ENCODE measurements at places on chromosomes 16 and 17.

- peak; percentile 90 for DNase-seq
Measured at GRCh38 chr16:68538880-68539701, at the start of gene ZFP90. Gene ZFP90 (plus strand): TSS chr16:68539291. CDS start chr16:68539793, 502 bp downstream.

GRCh38 chr17:17682737-17683680, 1.8 kb downstream of the RAI1 start:
- peak; percentile 48 for DNase-seq

DNA sequence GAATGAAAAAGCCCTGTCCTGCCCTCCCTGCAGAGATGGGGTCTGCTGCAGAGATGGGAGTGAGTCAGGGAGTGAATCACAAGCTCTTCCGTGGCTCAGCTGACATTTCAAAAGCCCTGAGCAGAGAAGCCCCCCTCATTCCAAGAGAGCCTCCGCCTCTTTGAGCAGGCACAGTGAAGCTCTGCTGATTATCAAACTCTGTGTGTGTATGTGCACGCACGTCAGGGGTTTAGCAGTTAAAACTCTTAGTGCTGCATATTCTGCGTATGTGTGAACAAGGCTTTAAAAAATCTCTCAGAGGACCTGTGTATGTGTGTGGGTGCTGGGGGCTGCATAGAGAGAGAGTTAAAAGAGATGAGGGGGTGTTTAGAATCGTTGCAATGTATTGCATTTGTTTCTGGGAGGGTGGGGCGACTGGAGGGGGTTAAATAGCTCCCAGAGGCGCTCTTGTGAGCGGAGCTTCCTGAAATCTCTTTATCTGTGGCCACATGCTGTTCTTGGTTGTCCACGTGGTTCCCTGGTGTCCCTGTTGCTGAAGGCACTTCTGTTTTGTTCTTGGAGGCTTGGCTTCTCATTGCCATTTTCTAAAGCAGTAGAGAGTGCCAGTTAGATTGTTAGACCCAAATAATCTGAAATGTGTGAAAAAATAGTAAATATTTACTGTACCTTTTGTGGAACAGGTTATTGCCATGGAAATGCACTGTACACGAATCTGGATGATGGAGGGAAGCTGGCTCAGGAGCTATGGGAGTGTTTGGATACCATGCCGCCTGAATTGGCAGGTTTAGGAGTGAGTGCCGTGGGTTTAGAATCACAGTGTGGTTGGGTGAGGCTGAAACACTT, 116.6 kb downstream of the PRKCB start:
- peak; percentile 81 for DNase-seq

DNA sequence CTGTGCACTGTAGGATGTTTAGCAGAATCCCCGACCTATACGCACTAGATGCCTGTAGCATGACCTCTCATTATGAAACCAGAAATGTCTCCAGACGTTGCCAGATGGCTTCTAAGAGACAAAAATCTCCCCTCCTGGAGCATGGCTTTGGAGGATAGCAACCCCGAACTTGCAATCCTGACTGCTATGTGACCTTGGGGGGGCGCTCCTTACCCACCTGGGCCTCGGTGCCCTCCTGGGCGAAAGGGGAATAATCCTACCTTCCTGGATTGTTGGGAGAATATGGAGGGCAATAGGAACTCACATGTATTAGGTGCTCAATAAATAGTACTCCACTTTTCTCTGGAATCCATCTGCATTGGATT, 8.1 kb downstream of the MRM1 start:
- DNase-seq = no peak

DNA sequence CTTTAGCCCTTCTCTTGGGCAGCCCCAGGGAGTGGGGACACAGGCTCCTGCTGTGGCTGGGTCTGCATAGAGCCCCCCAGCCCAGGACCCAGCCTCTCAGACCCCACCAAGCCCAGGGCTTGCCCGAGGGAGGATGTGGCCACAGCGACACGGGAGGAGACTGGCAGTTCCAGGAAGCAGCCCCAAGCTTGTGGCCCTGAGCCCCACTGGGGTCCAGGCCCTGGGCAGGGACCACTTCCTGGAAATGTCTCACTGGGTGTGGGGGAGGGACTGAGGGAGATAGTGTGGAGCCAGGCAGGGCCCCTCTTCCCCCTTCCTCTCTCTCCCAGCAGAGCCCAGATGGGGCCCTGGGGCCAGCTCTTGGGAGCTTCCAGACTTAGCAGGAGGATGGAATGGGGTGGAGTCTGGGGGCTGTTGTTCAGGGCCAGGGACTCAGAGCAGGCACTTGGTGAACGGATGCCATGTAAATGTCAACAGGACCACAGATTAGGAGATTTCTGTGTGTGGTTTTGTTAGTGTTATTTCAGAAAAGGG, 35.3 kb downstream of the ADGRG5 start:
- no peak for DNase-seq

GRCh38 chr16:78552106-78552675, 452.7 kb downstream of the WWOX start:
- DNase-seq = peak; percentile 15

- no peak for DNase-seq
Measured at GRCh38 chr17:72772331-72772821, 320.1 kb downstream of the SLC39A11 start.

DNA sequence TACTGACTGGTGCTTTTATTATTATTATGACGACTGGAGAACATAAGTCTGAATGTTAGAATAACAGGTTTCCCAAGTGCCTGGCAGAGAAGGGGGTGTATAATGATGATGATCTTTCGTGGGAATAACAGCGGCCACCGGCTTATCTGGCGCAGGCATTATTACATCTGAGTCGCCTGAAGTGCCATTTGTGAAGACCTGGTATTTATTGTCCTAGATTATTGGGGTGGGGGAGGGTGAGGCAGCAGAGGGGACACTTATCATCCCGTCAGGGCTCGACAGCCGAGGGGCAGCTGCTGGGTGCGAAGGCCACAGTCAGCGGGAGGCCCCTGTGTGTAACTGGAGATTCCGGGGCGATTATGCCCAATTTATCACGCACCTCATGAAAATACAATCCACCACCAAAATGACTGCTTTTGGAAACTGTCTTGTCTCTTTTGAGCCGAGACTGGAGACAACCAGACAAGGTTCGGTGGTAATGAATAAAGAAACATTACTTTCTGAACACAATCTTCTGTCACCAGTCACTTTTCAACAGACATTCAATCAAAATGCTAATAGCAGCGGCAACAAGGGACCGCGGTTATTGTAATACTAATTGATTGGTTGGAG, 199.3 kb downstream of the CCDC182 start:
- no peak for DNase-seq

GRCh38 chr17:20706751-20707373, 127.3 kb downstream of the CDRT15L2 start:
- DNase-seq = no peak

DNA sequence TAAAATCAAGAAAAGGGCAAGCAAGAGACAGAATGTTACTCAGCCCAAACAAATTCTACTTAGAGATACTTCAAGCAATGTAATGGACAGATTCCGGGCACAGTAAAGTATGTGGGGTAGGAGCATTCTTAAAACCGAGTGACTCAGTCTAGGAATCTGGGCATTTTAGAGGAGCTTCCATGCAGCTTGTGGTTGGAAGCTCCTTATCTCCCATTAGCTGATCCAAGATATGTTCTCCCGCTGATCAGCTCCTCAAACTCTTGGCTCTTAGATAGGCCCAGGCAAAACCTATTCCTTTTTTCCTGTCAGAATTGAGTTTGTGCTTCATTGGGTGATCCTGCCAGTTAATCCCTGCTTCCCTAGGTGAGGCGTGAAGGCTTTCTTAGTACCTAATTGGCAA, 303.3 kb downstream of the CEP112 start:
- no peak for DNase-seq

GRCh38 chr16:89009343-89010209, 32.6 kb upstream of the CBFA2T3 start:
- no peak for DNase-seq

DNA sequence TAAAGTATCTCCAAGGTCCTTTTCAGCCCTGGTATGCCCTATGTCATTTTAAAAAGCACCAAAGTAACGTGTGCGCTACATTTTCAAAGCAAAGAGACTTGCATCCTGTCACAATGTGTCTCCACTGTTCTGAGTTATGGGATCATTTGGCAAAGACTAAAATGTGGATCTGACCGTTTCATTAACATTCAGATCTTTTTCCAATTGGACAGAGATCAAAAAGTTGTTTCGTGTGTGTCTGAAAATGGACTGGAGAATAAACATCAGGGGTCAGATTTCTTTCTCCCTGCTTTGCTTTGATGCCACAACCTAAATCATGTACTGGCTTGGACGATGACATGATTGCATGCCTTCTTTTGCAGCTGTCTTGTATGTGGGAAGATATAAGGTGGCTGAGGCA, 136.0 kb upstream of the NOG start:
- DNase-seq = no peak

DNA sequence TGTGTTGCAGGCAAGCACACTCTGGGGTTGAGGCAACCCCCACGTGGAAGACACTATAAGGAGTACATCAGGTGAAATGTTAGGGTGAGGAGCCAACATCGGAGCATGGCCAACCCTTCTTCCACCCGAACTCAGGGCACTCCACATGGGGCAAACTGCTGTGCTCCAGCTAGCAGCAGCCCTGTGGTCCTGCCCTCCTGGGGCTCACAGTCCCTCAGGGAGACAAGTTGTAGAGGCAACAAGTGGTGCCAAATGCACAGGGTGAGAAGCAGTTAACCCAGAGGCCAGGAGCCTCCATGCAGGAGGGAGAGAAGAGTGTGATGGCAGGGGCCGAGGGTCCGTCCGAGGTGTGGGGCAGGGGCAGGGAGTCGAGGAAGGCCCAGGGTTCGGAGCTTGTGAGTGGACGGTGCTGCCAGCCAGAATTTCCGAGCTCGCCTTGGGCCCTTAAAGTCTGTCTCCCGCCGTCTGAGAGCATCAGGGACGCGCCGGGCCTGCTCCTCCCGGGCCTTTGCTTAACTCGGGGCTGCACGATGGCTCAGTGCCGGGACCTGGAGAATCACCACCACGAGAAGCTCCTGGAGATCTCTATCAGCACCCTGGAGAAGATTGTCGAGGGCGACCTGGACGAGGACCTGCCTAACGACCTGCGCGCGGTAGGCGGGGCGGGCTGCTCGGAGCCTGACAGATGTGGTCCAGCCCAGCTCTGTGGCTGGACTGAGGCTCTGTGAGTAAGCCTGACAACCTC, 32.3 kb downstream of the ATPAF2 start:
- no peak for DNase-seq

- DNase-seq = peak; percentile 66
Measured at GRCh38 chr17:78534492-78535272, 42.5 kb downstream of the DNAH17 start.

DNA sequence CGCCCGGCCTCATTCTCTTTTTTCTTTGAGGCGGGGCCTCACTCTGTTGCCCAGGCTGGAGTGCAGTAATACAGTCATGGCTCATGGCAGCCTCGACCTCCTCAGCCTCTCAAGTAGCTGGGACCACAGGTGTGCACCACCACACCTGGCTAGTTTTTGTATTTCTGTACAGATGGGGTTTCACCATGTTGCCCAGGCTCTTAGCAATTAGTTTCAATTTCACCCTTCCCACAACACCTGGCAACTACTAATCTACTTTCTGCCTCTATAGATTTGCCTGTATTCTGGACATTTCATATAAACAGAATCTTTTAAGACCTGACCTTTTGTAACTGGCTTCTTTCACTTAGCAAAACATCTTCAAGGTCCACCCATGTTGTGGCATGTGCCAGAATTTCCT, 8.0 kb upstream of the NT5M start:
- no peak for DNase-seq

GRCh38 chr17:63533433-63534077, 10.4 kb downstream of the KCNH6 start:
- DNase-seq = no peak

GRCh38 chr17:34364751-34365150, 1.7 kb upstream of the CCL1 start:
- no peak for DNase-seq

- peak; percentile 92 for DNase-seq
Measured at GRCh38 chr17:50055426-50056216, at the start of gene ITGA3. Gene ITGA3 (plus strand): TSS chr17:50056110. CDS start chr17:50056440, 330 bp downstream.

DNA sequence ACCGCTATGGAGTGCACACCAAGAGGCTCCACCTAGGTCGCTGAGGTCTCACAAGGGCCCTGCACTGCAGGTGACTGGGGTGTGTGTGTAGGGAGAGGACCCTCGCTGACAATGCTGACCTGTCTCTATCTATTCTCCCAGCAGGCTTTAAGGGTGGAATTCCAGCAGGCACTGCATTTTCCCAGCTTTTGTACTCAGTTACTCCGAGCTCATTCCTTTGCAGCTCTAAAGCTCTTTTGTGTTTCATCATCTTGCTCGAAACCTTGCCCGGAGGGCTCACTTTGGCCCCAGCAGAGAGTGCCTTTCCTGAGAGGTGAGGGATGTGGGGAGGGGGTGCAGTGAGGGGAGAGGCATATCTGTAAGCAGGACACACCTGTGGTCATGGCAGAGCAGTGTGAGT, 39.3 kb downstream of the SMPD3 start:
- no peak for DNase-seq

GRCh38 chr16:24999856-25000461, 15.2 kb downstream of the ARHGAP17 start:
- DNase-seq = no peak

DNA sequence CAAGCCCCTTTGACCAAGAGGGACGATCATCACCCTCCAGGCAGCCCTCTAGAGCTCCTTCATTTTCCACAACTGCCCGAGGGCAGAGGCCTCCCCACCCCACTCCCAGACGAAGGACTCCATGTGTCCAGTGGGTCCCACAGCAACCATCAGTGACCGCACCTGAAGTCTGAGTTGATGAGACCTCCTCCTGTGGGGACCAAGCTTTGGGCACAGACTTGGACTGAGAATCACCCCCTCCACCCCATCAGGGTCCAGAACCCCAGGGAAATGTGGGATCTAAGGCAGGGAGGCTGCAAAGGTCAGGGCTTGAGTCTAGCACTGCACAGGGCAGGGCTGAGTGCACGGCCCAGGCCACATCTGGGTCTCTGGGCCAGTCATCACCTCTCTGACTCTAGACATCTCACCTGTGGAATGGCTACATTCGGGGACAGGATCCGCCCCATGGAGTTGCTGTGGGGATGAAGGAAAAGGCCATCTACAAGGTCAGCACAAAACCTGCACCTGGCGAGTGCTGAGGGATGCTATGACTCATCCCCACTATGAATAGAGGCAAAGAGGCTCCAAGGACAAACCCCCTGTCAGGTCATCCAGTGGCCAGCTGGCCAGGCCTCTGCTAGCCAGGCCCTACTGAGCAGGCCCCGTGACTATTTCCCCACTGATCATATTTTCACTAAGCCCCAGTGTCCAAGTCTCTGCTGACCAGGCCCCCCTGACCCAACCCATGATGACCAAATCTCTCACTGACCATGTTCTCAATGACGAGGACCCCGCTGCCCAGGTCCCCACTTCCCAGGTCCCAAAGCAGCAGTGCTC, 38.4 kb downstream of the TNFRSF13B start:
- DNase-seq = no peak
